ENCODE measurements at places on chromosomes 12 and 14. TPM values are rescaled to one million over a fixed set of nuclear protein-coding genes. Genes with fewer than 3 reads are reported as not detected.
A peak's percentile ranks its signal among the peaks of the same experiment; 100 is the strongest.

DNA sequence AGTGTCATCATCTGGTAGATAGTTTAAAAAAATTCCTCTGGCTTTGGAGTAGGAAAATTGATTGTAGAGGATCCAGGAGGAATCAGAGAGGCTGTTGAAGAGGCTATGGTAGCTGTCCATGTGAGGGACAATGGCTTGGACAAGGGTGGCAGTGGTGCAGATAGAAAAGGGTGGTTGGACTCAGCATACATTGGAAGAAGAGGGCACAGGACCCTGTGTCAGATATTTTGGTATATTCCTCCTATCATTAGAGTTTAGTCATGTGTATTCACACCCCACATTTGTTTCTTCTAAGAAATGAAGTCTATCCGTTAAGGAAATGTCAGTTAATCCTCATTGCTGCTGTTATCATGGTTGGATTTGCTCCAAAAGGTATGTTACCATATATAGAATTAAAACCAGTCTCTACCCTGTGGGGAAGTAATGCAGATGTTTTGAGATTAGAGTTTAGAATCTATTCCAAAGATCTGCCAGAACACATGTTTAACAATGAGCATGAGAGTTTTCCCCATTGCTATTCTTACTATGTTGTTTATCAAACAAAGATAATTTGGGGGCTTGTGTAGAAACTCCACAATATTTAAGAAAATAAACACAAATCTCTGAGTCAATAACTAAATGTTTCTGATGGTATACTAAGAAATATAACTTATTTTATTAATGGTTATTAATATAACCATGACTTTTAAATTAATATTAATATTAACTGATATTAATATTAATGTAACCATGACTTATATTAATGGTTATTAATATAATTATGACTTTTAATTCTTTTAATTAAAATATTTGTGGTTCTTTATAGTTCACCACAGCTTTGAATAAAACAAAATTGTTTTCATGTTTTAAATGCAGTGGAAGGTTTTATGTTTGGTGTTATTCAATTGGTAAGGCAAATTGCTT lies 80.9 kb downstream of the CRADD start:
- no peak for DNase-seq

- DNase-seq, result no peak
Observed at GRCh38 chr14:68974759-68975347, 4.2 kb downstream of the ACTN1 start.

DNA sequence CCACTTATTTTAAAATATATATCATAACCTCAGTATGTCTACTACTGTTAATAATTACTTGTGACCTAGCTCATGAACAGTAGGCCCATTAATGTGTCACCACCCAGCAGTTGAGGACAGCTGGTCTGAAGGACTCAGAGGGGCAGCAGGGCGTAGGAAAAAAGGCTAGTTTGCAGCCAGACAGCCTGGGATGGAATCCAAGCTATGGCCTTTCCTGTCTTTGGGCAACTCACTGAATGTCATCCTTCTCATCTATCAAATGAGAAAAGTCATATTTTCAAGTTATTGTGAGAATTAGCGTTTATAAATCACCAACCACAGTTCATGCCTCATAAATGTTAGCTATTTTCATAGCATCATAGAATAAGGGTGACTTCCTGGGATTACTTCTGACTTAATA lies 12.3 kb downstream of the DENND5B start:
- no peak for DNase-seq

GRCh38 chr12:77992760-77993159 lies 162.1 kb downstream of the NAV3 start:
- no peak for DNase-seq

DNA sequence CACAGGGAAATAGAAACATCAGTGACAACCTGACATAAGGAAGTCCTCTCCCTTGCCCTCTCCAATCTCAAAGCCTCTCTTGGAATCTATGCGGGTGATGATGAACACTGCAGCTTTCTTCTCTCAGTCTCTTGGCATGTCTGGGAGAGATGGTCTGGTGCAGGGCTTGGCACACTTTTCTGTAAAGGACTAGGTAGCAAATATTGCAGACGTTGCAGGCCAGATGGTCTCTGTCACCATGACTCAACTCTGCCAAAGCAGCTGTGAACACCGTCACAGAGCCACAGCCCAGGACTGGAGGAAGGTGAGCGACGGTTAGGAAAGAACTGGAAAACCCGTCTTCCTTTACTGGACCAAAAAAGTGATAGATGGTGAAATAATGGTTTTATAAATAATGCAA lies 591.0 kb upstream of the TMEM132C start:
- no peak for DNase-seq

- DNase-seq, result no peak
Observed at GRCh38 chr12:33770652-33771051, 251.6 kb upstream of the ALG10 start.

GRCh38 chr14:90287791-90288190 lies 31.4 kb downstream of the PSMC1 start:
- no peak for DNase-seq

- DNase-seq, result no peak
Observed at GRCh38 chr12:104959335-104959841, 1.3 kb upstream of the SLC41A2 start.

DNA sequence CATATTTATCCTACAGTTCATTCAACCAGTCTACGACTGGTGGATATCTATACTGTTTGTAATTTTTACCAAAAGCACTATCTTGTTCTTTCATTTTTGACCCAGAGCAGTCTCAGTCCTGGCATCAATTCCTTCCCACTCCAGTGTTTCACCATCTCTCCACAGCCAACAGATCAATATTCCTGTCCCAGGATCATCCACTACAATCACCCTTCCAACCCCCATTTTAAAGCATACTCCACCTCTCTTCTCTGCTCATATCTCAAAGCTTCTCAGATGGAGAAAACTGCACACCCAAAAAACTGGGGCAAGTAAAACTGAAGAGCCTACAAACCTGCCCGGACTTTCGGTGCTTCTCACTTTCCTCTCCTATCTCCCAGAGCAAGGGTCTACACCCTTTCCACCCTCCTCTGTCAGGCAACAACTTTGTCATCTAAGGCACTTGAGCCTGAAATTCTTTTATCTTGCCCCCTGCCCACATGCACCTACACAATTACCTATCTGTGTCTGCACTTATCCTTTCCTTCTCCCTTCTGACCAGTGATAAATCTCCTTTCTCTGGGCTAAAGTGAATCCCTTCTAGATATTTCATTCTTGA lies 4.1 kb upstream of the PIP4K2C start:
- DNase-seq, result no peak

GRCh38 chr12:97321621-97322020 lies 141.0 kb upstream of the RMST start:
- DNase-seq, result no peak

DNA sequence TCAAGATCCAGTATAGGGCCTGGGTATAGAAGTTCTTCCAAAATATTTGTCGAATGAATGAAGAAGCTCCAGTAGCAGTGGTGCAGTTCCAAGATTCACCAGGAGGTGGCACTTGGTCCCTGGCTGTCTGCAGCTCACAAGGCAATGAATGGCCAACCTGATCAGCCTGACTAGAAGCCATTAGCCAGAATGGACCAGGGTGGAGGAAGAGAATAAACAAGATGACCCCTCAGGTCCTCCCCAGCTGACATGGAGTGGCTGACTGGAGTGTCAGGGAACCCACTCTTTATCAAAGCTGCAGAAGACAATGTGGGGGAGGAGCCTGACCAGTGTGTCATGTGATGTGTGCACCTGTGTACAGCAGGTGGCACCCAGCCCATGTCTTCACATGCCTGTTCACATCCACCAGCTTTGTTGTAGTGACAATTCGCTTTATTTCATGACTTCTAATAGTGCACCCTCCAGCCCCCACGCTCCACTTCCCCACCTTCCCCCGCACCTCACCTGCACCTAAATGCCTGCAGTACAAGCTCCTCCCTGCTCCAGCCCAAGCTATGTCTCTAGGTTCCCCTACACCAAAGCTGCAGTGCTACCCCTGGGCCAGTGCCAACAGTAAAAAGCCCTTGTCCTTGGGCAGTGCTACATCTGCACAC lies 3.0 kb downstream of the LTBP2 start:
- DNase-seq, result peak; percentile 90

- no peak for DNase-seq
Observed at GRCh38 chr12:115611477-115611876, 666.0 kb downstream of the MED13L start.

DNA sequence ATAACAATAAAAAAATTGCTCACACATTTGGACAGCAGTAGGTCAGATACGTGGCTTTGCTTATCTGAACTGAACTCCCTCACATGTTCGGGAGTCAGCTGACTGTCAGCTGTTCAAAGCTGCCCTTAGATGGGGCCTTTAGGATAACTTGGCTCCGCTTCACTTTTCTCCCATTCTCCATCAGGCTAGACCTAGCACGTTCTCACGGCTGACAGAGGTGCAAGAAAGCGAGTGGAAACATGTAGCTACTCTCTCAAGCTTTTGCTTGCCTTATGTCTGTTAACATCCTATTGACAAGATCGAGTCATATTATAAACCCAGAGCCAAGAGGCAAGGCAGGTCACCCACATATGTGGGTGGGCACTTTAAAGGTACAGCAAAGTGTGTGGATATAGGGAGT lies 112.0 kb upstream of the PDZRN4 start:
- no peak for DNase-seq

RASSF9 gene
- total RNA-seq, result not detected

EFS gene
- total RNA-seq, result not detected

PZP gene
- not detected for total RNA-seq

AQP2 gene
- total RNA-seq, result not detected
